ENCODE measurements at places on chromosomes 12 and 14.
A peak's percentile ranks its signal among the peaks of the same experiment; 100 is the strongest.

GRCh38 chr12:7609495-7609894, 56.2 kb downstream of the APOBEC1 start:
- DNase-seq = no peak

DNA sequence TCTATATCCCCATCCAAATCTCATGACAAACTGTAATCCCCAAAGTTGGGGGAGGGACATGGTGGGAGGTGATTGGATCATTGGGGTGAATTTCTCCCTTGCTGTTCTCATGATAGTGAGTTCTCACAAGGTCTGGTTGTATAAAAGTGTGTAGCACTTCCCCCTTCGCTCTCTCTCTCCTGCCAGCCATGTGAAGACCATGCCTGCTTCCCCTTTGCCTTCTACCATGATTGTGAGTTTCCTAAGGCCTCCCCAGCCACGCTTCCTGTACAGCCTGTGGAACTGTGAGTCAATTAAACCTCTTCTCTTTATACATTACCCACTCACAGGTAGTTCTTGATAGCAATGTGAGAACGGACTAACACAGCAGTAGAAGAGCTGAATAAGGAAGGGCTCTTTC, 62.6 kb upstream of the VASH1 start:
- DNase-seq = no peak

- DNase-seq = no peak
Observed at GRCh38 chr12:105378911-105379310, 48.4 kb downstream of the C12orf75 start.

DNA sequence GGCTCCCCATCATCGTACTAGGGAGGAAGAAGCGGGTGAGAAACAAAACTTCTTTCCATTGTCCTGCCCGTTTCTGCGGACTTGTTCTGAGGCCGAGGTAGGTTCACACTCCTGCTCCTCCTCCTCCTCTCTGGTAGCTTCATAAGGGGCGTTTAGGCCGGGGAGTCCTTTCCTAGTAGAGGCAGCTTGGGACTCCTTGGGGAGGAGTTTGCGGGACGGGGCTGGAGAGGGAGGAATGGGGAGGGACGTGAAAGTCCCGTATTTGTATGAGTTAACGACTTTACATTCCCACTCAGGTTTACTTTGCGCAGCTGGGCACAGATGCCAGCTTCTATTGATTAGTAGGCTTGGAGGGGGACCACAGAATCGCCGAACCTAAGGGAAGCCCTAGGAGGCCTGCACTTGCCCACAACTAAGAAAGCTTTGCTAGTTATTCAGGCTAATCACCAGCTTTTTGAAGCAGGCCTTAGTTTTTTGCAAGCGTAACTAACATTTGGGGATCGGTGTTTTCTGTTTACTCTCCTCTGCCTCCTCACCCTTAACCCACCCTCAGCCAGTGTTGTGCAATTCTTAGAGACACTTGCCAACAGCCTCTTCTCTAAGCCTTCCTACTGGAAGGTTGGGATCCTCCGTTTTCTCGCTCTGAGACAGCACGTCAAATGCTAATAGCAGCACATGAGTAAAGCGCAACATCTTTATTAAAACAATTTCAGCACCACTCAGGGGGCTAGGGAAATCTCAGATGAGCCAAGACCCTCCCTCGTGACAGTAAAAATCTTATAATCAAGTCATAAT, 499 bp downstream of the RNASE4 start:
- no peak for DNase-seq

DNA sequence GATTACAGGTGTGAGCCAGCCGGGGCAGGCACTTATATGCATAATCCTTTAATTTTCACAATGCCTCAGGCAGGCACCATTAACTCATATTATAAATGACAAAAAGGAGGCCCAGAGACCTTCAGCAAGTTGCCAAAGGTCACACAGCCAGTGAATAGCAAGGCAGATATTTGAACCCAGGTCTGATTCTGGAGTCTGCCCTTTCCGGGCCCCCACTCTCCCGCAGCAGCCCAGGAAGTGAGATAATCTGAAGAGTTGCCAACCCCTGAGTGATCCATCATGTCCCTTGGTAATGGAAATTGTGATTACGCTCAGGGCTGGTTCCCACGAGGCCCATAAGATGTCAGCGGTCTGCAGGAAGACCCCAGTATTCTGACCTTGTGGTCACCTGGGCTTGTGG, 95.3 kb upstream of the MED13L start:
- DNase-seq = no peak

- peak; percentile 61 for DNase-seq
Observed at GRCh38 chr12:51926718-51927117, 19.4 kb downstream of the ACVRL1 start.

DNA sequence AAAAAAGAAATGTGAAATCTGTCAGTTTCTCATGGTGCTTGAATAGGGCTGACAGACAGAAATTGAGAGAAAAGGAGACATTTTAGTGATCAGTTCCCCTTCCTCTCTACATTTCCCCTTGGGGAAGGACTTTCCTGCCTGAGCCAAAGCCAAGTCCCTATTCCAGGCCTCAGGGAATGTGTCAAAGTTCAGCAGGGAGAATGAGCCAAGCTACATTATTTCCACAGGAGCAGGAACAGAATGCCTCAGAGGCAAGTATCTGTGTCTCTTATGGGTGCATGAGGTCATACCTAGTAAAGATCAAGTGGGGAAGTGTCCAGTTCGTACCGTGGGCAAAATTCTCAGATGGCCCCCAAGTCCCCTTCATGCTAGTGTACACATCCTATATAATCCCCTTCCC, 68.6 kb downstream of the IQSEC3 start:
- no peak for DNase-seq

GRCh38 chr14:49366416-49366815, 219.8 kb downstream of the RPS29 start:
- no peak for DNase-seq

DNA sequence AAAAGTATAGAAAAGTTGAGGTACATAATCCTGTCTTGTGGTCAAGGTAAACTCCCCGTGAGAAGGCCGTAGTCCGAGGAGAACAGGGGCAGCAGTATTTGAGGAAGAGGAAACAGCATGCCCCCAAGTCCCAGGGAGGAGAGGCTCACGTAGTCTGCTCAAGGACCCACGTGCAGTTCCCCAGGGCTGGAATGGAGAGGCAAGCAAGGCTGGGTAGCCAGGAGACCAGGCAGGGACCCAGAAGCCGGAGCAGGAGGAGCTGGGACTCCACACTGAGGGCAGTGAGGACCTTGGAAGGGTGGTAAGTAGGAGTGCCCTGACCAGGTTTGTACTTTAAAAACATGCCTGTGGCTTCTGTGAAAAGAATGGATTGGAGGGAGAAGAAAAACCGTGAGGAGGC, 100.0 kb downstream of the EGLN3 start:
- no peak for DNase-seq

GRCh38 chr14:74977164-74977900, 21.9 kb upstream of the PGF start:
- DNase-seq = no peak

DNA sequence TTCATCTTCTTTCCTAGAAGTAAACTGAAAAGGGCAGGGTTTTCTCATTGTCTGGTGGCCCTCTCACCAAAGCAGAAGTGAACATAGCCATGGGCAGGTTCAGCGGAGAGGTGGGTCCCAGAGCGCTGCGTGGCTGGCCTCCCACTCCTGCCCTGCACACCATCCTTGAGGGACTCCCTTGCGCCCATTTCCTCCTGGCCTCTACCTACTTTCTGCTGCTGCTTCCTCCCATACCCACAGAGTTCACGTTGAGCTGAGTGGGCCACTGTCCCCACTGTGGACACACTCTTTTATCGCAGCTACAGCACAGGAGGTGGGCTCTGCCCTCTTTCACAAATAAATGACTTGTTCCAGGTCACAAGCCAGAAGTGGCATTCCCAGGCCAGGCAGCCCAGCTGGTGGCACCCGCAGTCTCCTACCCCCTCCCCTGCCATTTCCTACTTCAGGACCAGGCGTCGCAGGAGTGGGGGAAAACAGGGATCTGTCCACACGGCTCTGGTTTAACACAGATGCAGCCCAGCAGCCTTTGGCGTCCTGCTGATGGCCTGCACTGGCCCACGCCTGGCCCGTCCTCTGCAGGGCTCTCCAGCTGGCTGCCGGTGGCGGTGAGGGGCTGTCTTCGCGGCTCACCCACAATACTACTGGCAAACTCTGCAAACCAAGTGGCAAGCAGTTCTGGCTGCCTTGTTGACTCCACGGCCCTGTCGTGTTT, 4.9 kb downstream of the SIVA1 start:
- no peak for DNase-seq

- DNase-seq = no peak
Observed at GRCh38 chr12:54393207-54393609, 8.7 kb upstream of the ZNF385A start.

GRCh38 chr14:38592764-38593442, 337.0 kb upstream of the CLEC14A start:
- no peak for DNase-seq

- DNase-seq = peak; percentile 74
Observed at GRCh38 chr14:80954687-80955299, 628 bp upstream of the TSHR start.

GRCh38 chr14:101301011-101301410, 260.3 kb upstream of the DIO3 start:
- DNase-seq = no peak

DNA sequence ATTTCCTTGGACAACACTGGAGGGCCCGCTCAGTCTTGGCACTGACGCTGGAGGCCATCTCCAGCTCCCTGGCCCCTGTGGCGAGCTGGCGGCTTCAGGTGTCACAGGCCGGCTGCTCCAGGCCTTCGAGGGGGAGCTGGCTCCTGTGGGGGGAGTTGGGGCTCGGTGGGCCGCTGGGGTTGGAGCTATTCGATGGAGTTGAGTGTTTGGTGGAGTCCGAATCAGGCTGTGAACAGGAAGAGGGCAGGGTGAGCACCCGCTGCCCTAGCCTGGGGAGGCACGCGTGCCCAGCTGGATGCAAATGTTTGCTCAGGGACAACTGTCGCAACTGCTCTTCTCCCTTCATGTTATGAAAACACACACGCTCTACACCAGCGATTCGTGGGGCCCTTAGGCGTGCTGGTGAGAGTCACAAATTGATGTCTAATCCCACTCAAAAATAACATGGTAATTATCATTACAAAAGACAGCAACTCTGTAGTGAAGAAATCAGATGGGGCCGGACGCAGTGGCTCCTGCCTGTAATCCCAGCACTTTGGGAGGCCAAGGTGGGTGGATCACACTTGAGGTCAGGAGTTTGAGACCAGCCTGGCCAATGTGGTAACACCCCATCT, 11.3 kb downstream of the AMN start:
- DNase-seq = no peak

GRCh38 chr12:6631549-6631961, 4.2 kb downstream of the LPAR5 start:
- DNase-seq = no peak

DNA sequence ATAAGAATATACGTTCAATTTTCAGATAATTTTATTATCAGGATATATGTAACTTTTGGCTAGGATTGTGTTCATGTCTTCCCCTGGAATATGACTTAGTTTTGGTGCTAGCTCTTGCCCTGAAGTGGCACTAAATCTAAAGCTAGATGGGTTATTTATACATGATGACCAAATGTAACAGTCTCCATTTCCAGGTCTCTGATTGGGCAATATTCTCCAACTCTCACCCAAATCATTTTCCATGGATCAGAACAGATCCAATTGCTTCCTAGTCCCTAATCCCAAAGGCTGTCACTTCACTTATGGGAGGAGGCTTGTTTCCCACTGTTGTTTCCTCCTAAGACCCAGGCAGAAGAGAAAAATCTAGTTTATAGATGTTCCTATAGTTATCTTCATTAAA, 274.6 kb upstream of the SLC16A7 start:
- no peak for DNase-seq

DNA sequence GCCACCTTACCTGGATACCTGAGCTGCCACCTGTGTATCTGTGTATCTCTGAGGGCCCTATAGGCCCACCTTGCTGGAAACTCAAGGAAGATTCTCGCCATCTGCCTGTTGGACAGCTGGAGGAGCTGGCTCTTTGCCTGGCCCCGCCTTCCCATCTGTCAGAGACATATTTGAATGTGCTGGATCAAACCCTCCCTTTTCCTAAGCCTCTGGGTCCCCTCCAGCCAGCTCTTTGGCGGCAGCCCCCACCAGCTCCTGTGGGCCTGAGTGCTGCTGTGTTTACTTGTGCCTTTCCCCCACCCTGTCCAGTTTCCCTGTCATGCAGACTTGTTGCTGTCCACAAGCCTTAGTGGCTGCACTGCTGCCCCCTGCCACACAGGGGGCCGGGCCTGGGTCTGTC, 55.9 kb upstream of the SRSF5 start:
- DNase-seq = no peak

- no peak for DNase-seq
Observed at GRCh38 chr12:45615268-45615667, 114.2 kb upstream of the ARID2 start.

DNA sequence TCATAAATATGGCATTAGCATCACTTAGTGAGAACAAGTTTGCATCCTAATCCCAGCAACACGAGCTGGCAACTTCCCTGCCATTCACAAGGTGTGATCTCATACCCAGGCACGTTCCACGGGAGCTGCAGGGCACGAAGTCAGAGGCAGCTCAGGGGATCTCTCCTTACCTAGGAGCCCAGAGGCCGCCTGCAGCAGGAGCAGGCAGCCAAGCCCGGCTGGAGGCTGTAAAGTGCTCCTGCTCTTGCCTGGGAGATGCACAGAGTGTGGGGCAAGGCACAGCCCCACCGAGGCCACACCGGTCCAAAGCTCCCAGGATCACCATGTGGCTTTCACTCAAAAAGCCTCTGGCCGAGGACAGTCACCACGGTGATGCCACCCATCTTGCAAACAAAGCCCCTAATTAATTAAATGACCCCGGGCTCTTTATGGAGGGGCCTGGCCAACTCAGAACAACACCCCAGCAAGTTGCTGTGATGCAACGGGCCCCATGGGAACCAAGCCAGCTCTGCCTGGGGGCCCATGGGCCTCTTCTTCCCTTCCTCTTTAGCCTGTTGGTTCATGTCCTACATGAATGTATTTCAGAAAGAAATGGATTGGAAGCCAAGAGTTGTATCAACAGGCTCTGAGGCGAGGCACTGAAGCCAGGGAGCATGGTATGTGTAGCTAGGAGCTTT, 26.5 kb downstream of the NUAK1 start:
- DNase-seq = no peak

DNA sequence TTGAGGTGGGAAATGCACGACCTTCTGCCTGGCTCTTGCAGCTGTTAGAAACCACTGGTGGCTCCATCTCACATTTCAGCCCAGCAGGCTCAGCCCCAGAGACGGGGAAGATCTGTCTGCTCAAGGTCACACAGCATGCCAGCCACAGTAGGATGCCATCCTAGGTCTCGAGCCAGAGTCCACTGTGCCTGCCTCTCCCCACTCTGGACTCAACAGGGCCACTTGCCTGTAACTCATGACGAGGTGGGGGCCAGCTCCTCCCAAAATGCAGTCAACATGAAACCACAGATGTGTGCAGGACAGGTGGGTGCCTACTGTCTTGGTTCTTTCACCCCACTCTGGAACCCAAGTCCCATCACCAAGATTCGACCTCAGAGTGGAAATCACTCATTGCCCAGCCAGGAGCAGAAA, 23.2 kb downstream of the BCL11B start:
- DNase-seq = no peak
